Common myeloid progenitor, CD34-positive (primary cell): ENCODE measurements at places on chromosomes 7 and 10.

DNA sequence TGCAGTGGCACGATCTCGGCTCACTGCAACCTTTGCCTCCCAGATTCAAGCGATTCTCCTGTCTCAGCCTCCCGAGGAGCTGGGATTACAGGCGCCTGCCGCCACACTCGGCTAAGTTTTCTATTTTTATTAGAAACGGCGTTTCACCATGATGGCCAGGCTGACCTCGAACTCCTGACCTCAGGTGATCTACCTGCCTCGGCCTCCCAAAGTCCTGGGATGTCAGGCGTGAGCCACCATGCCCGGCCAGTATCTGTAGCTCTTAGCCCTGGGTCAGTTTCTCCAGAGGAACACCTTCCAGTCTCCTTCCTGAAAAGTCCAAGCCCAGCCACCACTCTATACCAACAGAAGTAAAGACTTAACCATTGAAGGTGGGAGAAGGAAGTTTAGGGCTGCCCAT, 15.2 kb upstream of the ZKSCAN1 start:
- DNase-seq, result no peak

- DNase-seq, result no peak
Measured at GRCh38 chr10:17236468-17237148, 8.6 kb downstream of the VIM start.

DNA sequence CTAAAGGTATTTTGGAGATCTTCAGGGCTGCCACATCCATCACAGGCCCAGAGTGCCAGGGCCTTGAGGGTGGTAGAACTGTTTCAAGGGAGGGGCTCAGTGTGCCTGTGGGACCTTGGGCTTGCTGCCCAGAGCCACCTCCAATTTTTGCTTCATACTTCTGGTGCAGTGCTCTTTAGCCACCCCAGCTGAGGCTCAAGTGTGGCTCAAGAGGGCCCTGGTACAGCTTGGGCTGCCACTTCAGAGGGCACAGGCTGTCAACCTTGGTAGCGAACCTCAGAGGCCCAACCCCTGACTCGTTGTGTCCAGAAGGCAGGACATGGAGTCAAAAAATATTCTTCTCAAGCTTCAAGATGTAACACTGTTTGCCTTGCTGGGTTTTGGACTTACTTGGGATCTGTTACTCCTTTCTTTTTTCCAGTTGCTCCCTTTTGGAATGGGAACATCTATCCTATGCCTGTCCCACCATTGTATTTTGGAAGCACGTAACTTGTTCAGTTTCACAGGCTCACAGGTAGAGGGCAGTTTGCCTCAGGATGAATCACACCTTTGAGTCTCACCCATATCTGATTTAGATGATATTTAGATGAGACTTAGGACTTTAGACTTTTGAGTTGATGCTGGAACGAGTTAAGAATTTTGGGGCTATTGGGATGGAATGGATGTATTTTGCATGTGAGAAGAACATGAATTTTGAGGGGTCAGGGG, 224.8 kb downstream of the RPS24 start:
- no peak for DNase-seq

DNA sequence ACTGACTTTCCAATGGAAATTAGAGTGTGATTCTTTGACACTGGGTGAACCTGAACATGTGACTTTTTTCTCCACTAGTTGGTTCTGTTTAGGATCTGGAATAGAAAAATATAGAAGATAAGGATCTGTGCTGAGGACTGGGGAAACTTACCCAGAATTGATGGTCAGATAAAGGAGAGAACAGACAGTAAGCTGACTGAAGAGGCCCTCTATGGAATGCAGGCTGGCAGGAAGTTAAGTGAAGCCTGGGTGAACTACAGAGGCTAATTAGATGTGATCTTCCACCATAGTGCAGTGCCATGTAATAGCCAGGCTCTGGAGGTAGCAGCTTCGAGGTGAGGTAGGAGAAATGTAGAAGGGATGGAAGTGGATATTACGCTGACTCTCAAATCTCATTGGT, 455.3 kb downstream of the PLXDC2 start:
- DNase-seq, result no peak

DNA sequence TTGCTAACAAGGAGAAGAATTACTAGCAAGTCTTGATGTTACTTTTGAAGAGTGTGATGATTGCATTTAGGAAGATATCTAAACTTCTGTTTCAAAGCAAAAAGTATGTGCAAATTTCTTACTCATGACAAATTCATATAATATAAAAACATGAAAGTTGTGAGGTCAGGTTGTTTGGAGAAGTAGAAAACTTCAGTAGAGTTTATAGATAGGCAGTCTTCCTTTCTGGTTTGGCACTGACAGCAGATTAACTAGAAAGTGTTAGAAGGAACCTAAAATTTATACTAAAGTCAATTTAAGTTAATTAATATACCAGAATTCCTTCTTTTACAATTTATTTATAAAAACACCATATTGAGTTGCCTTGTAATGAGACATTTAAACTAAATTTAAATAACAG, 16.9 kb downstream of the PTEN start:
- peak; percentile 63 for DNase-seq
